ENCODE measurements at places on chromosomes 7 and 10.

DNA sequence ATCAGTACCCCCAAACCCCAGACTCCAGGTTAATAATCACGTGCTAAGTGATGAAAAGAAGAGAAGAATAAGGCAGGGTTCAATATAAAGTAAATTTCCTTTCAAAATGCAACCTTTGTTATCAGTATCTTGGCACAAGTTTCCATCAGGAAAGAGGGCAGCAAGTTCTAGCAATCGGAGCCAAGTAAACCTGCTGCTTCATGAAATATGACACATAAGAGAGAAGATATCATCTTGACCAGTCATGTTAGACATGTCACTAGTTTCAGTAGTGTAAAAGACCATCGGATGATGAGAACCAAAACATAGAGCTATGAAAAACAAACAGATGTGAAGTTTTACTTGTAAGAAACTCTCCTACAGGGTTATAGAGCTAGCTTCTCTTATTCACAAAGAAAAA, 44.0 kb downstream of the AASS start:
- no peak for DNase-seq

GRCh38 chr10:49173853-49174252, 14.3 kb downstream of the TMEM273 start:
- DNase-seq: no peak

- peak; percentile 100 for DNase-seq
These were observed 140.4 kb upstream of the NAMPT start for GRCh38 chr7:106425017-106425719.

GRCh38 chr10:129785536-129785981, 178.5 kb downstream of the EBF3 start:
- no peak for DNase-seq

GRCh38 chr10:78712147-78712546, 356.6 kb upstream of the ZMIZ1 start:
- DNase-seq: no peak

- no peak for DNase-seq
These were observed 4.5 kb downstream of the DEPP1 start for GRCh38 chr10:44974082-44974627.

GRCh38 chr10:132206377-132206745, 19.6 kb downstream of the DPYSL4 start:
- DNase-seq: no peak

DNA sequence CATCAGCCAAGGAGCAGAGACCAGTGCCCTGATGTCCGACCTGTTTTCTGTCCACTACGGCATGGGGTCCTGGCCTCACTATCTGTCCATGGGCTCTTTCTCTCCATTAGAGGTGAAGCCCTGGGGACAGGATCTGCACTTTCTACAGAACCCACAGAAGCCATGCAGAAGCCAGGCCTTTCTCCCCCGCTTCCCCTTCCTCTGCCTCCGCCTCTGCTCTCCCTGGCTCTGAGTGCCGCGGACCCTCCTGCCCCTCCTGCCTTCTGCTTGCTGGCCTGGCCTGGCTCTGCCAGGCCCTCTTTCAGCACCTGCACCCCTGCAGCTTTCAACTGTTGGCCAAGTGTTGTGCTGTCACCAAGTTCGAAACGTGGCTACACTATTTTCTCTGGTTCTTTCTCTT, 439.8 kb upstream of the ZMIZ1 start:
- no peak for DNase-seq

- peak; percentile 30 for DNase-seq
These were observed 97.4 kb downstream of the C10orf105 start for GRCh38 chr10:71622154-71622526.

- DNase-seq: no peak
These were observed 185.7 kb downstream of the KIAA1217 start for GRCh38 chr10:24394461-24395190.

DNA sequence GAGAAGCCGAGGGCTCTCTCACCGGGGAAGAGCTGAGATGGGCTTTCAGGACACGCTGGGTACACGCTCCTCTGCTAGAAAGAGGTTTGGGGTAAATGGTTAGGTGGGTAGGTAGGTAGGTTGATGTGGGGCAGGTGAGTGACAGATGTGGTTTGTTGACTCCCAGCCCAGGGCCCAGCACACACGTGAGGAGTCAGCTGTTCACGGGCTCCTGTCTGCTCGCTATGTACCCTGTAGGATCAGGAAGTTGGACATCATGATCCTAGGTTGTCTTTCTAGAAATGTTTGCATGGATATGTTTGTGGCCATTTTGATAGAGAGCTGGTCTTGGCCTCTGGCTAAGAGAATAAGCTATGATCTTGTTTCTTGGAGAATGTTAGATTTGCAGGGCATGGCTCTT, 109.0 kb downstream of the TACC2 start:
- DNase-seq: no peak

DNA sequence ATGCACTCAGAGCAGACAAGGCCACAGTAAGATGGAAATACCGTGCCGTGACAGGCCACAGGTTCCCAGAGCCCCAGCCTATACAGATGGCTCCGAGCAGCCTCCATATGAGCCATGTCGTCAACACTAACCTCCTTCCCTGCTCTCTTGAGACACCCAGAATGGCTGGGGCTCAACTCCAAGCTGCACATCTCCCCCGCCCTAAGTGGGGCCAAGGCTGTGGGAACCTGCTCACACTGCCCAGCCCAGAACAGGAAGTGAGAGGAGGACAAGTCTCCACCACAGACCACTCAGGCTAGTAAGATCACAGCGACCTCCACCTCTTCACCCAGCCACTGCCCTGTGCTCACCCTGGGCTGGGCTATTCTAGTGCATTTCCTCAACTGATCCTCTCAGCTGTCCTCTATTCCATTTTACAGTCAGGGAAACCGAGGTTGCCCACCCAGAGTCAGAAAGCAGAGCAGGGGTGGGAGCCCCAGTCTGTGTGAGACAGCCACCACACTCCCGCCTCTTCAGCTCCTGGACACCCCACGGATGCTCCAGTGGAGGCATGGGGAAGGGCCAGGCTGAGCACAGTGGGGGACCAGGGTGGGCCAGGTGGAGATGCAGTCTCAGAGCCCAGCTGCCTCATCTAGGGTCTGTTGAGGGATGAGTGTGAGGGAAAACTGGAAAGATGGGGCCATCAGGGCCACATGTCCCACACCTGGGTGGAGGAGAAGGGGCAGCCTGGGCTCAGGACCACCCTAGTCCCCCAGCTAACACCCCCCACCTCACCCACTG, 11.6 kb downstream of the GRID1 start:
- no peak for DNase-seq

DNA sequence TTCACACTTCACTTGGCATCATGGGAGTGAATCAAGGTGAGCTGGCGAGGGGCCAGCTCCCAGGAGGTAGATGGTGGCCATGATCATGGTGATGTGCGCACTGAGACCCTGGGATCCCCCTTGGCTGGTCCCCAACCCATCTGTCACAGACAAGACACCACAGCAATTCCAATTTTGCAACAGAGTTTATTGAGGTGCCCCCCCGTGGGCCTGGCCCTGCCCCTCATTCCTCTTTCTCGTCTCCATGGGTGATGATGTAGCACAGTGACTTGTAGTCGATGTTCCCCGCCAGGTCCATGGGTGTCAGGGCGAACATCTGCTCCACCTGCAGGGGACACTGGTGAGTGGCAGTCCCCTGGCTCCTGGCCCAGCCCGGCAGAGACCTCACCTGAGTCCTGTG, 2.4 kb downstream of the MYL7 start:
- DNase-seq: no peak

DNA sequence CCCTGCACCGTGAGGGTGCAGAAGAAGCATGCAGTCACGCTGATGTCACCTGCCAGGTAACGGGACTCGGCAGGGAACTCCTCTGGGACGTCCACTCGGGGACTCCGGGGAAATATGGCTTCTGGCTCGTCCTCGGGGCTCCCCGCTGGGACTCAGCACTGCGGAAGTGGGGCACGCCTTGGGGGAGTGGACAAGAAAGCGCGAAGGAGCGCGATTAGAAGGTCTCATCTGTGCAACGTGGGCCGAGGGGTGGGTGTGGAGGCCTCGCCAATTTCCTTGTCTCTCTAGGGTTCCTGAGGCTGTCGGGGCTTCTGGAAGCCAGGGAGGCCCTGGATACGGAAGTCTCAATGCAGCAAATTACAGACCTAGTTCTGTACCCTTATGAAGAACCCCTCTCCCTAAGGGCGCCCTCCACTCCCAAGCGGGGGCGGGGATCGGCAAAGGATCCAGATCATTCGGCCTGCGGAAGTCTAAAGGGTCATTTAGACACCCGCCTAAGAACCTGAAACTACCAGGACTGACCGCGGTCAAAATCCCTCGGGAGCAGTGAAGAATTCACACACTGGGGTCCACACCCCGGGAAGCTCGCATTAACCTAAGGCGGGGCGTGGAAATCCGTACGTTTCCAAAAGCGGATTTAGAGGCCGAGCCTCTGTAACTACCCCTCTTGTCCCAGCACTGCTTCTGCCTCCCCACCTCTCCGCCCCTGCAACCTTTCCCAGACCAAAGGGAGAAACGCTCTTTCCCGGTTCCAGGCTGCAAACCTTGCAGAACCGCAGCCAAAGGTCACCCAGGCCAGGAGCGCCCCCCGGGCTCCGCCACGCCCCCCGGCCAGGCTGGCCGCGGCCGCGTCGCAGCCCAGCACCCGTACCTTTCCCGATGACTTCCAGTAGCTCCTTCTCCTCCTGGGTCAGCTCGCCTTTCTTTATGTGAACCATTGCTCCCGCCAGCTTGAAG, 640 bp downstream of the ANKMY2 start:
- DNase-seq: peak; percentile 43

- DNase-seq: peak; percentile 13
These were observed at the start of gene ICA1 for GRCh38 chr7:8261711-8262695. ICA1 (minus strand) TSS chr7:8262167; CDS start chr7:8235926, 26,241 bp downstream.

- DNase-seq: no peak
These were observed 1.0 kb upstream of the PAX2 start for GRCh38 chr10:100744136-100744986.
